ENCODE measurements at places on chromosomes 3 and 15.

GRCh38 chr3:122728756-122729514, 48.3 kb downstream of the PARP14 start:
- DNase-seq, result no peak

- DNase-seq, result peak; percentile 7
These were observed 108.5 kb downstream of the ECT2 start for GRCh38 chr3:172859041-172859440.

GRCh38 chr15:41795996-41796856, 21.9 kb downstream of the MAPKBP1 start:
- DNase-seq, result no peak

DNA sequence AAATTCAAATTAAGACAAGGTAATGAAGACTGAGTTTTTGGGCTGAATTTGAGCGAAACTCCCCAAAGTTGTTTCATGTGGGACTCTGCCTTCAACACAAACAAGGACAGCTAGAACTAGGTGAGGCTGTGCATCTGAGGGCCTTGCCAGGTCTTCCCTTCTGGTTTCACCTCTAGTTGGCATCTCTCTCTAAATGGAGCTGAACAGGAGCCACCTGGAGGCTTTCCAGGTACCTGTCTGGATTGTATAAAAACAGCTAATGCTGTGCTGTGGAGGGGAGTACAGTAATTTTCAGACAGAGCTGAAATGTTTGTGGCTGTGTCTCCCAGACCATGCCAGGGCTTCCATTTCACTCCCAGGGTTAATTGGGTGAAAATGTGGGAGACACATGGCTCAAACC, 27.1 kb downstream of the TRIM71 start:
- no peak for DNase-seq

DNA sequence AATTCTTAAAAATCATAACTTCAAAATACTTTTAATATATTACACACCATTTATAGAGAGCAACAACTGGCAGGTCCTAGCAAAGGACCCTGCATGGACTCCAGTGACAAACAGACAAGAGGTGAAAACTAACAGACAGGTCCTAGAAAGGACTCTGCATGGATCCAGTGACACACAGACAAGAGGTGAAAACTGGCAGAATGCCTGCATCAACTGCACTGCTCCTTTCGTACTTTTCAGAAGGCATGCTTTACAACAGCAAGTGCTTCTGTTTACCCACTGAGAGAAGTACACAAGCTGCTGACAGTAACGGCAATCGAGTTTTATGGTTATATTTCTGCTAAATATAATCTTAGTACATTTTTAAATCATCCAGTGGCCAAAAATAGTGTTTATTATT, 24.3 kb upstream of the GP5 start:
- no peak for DNase-seq
